ENCODE measurements at places on chromosomes 2 and 18.

- peak; percentile 21 for DNase-seq
Observed at GRCh38 chr2:239533569-239534316, 132.9 kb upstream of the HDAC4 start.

- no peak for DNase-seq
Observed at GRCh38 chr2:39532933-39533332, 95.8 kb upstream of the MAP4K3 start.

DNA sequence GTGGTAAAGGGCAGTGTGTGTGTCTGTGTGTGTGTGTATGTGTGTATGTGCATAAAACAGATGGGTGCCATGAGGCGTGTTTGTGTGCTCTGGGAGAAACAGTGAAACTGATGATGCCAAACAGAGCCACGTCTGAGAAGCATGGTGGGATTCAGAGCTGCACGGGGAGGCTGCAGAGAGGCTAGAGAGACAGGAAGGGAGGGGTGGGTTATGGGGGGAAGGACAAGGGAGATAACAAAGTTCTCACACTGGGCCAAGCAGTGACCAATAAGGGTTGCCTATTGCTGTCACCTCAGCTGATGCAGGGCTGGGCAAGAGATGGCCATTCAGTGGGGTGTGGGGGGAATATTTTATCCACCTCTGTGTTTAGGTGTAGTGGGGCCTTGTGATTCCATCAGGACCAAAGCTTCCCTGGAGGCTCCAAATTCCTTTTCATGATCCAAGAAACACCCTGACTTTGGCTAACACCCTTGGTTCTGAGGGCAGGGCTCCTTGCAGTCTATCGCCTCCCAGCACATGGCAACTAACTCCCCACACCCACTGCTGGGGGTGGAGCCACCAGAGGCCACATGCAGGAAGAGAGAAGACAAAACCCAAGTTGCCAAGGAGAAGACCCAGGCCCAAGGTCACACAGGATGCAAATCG lies 54.2 kb upstream of the POMC start:
- DNase-seq = no peak

GRCh38 chr2:212766921-212767320 lies 228.3 kb upstream of the ERBB4 start:
- no peak for DNase-seq

DNA sequence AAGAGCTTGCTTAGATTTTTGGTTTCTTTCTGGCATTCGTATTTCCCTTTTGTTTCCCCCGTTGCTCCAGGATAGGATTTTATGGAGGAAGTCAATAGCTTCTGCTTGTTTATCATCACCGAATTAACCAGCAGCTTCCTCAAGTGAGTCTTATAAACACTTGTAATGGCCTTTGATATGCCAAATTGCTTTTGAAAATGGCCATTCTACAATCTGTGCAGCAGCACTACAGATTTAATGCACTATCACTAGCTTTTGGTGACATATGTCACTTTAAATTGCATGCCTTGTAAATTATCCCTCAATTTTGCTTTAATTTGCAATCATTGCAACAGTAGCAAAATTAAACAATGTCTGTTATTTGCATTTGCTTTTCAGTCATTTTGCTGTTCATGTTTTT lies 774.7 kb downstream of the METTL4 start:
- DNase-seq = no peak

- DNase-seq = no peak
Observed at GRCh38 chr2:176068419-176068832, 15.3 kb downstream of the EVX2 start.

DNA sequence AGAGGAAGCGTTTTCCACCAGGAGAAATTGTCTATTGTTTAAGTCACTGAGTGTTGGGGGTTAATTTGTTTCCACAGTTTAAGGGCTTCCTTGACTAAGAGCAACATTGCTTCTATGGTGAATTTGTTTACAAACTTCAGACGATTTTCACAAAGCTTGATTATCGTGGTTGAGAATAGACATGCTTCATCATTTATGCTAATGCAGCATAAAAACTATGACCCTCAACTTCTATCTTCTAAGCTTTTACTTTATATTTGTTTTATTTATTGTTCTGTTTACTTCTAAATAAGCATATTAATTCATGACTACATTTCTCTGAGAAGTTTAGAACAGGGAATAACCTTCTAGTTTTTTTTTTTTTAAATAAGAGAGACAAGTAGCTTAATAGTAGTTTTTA lies 483.5 kb downstream of the LRP1B start:
- DNase-seq = no peak

- DNase-seq = no peak
Observed at GRCh38 chr2:238145851-238146250, 7.4 kb downstream of the KLHL30 start.

DNA sequence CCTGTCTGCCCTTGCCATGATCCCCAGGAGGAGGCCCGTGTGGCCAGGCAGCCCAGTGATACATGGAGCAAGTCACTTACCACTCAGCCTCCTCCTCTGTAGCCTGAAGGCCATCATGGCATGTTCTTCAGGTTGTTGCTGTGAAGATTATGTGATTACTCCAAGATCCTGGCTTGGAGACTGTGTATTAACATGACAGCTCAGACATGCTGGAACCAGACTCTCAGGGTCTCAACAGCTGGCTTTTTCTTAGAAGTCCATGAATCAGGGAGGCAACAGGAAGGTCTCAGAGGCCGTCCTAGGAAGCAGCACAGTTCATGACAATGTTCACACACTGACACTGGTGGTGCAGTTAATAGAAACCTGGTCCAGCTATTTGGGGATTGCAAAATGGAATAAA lies 158.6 kb upstream of the TWIST2 start:
- DNase-seq = no peak

GRCh38 chr2:80168037-80168436 lies 136.5 kb downstream of the LRRTM1 start:
- no peak for DNase-seq

- no peak for DNase-seq
Observed at GRCh38 chr2:209940936-209941335, 61.5 kb upstream of the RPE start.

GRCh38 chr18:47168509-47168908 lies 7.7 kb downstream of the IER3IP1 start:
- DNase-seq = no peak

DNA sequence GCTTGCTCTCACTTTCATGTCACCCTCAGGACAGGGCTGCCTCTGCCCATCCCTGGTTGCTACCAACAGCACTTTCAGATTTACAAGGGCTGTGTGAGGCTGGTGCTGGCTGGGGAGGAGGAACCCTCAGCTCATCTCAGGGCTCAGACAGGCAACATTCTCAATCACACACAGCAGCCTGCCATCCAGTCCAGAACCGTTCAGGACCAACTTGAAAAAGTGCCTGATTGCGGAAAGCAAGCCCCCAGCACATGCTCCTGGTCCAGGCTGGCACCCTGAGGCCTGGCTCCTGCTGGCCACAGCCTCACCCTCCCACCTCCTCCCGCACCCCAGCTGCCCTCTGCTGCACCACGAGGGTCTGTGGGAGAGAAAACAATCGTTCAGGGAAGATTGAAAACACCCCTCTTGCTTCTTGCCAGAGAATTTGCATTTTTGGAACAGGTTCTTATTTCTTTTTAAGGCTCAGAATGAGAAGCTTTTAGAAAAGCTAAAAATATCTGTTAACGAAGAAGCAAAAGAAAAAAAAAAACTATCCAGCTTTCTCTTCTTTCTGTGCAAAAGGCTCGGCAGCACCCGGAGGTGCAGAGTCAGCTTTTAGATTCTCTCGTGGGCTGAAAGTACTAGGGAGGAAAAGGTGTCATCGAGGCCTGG lies 403.8 kb upstream of the ID2 start:
- no peak for DNase-seq

DNA sequence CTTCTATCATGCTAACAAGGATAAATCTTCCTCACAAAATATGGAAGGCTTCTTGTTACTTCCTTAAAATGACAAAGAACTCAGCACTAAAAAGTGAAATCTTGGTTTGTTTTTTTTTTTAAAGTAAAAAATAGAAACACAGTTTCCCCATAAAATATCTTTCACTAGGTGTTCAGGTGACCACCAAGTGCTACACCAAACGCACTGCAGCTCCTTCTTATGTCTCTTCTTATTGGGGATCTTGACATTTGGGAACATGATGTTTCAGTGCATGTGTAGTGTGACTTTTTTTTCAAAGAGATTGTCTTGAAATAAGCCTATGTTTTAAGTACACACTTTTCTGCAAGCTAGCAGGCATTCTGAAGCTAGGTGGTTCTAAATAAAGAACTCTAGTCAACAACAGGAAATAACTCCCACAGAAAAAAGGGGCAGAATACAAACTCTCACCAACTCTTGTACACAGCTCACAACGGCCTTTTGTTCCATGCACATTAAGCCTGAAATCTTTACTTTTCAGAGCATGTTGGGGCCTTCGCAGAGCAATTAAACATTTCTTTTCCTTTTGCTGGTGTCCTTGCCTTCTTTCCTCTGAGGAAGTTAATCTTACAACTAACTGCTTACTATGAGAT lies 13.2 kb upstream of the SERTAD2 start:
- no peak for DNase-seq

DNA sequence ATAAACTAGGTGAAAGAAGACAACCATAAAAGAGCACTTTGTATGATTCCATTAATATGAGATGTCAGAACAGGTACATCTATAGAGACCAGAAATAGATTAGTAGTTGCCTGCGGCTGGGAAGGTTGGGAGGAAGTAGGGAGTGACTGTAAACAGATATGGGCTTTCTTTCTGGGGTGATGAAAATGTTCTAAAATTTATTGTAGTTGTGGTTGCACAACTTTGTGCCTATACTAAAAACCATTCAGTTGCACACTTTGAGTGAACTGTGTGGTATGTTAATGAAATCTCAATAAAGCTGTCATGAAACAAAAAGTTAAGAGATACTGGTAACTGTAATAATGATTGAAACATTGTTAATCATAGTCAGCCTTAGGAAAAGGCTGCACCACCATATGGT lies 152.7 kb upstream of the ALPP start:
- no peak for DNase-seq

GRCh38 chr18:5488844-5489243 lies 55.0 kb downstream of the EPB41L3 start:
- DNase-seq = no peak

GRCh38 chr2:18630101-18630500 lies 40.7 kb upstream of the NT5C1B start:
- no peak for DNase-seq

- DNase-seq = no peak
Observed at GRCh38 chr18:49169037-49169521, 218.3 kb upstream of the SMAD7 start.

DNA sequence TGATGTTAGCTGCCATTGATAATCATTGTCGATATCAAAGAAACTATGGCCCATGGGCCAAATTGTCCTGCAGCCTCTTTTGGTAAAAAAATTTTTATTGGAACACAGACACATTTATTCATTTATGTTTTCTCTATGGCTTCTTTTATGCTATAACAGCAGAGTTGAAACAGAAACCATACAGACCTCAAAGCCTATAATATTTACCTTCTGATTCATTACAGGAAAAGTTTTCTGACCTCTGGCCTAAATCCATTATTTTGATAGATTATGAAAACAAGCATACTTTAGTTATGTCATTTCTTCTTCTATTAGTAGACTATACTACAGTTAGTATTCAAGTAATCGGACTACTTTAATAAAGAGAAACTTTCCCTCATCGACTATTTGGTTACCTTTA lies 349.7 kb upstream of the GALNT5 start:
- no peak for DNase-seq

DNA sequence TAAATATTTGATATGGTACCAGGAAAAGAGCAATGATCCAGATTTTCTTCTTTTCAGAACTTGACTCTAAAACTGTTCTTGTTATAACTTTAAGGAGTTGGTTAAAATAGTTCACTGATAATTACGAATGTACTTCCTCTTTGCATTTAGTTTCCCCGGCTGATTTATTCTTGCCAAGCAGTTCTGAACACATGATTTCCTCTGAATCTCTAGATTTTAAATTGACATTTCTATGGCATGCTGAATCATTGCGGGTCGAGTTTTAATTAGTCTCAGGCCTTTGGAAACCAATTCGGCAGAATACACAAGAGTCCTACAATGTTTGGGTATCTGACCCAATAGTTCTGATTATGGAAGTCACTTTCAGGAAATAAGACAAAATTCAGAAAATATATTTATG lies 37.3 kb upstream of the DNAH7 start:
- no peak for DNase-seq

DNA sequence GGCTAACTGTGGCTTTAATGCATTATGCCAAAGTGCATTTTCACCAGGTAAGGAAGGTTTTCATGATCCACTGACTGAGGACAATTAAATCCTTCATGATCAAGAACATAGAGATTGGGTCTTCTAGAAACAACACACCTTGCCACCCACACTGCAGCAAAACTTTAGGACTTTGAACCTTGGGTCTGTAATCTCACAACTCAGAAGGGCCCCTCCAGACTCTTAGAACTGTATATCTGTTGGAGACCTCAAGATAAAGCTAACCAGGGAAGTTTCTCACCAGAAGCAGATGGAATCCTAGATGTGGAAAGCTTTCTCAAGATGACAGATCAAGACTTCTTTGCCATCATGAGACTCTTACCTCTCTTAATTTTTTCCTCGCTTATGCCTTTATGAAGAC lies 42.5 kb upstream of the MAT2A start:
- DNase-seq = no peak

DNA sequence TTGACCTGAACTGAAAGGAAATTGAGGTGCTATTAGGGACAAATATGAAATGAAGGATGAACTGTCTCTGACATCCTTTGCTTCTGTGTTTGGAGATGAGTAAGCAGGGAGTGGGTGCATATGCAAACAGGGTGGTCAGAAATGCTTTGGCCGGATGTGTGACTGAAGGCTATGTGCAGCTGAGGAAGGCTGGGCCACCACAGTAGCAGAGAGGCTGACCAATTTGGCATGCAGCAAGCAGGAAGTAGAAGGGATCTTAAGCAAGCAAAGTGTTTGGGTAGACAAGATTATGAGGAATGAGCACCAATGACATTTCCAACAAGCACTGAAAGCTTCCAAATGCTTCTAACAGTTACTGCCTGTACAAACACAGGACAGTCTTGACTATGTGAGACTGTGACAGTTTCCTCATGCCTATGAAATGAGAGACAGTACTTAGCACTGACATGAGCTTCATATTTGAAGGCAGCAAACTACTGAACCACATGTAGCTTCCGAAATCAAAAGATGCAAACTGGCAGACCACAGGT lies 3.3 kb upstream of the ACTR3 start:
- DNase-seq = peak; percentile 72

DNA sequence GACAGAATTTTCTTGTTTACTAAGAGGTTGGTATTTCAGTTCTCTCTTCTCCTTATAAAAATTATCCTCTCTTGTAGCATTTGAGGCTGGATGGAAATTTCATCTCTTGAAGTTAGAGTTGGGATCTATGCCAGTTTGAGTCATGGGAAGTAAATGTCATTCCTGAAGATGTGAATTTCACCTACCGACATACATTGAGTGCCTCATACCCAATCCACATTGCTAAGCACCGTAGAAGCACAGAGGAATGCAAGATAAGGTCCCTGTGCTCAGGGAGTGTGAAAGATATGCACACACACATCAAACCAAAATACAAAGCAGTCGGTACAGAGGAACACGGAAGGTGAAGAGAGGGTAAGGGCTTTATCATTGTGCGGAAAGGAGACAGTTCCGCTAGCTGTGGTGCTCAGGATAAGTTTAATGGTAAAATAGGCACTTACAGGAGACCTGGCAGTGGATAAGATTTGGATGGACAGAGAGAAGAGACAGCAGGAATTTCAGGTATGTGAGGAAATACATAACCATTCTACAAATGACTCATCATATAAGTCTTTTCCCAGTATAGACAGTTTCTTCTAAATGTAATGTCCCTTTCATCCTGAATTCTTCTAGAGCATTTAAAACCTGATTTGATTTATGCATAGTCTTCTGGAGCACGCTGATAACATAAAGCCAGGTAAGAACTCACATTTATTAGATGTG lies 205.3 kb upstream of the ST6GAL2 start:
- no peak for DNase-seq
